Effector CD8-positive, alpha-beta T cell (primary cell): ENCODE measurements at places on chromosomes 5 and 9.

GRCh38 chr5:149423794-149424268 is 44.7 kb upstream of the IL17B start:
- DNase-seq: no peak

DNA sequence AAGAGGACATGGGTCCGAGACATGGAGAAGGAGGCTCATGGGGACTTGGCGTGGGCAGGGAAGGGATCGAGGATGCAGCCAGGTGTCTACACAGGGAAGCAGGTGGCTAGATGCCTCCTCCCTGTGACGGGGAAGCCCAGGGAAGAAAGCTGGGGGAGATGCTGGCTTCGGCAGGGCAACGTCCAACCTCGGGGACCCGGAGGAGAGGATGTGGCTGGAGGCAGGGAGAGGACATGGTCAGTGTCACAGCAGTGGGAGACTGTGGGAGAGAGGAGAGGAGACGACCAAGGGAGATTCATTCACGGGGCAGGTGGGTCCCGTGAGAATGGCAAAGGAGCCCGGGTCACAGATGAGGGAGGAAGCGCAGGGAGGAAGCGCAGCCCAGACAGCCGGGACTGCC is 73.2 kb upstream of the PHYKPL start:
- no peak for DNase-seq

GRCh38 chr9:135741276-135742219 is 39.6 kb downstream of the KCNT1 start:
- no peak for DNase-seq

GRCh38 chr9:107694390-107694789 is 204.8 kb upstream of the KLF4 start:
- no peak for DNase-seq

GRCh38 chr5:39440192-39440957 is 15.6 kb upstream of the DAB2 start:
- DNase-seq: no peak
